ENCODE measurements at places on chromosomes 1 and 21. TPM values are rescaled to one million over a fixed set of nuclear protein-coding genes. Genes with fewer than 3 reads are reported as not detected.
A peak's percentile ranks its signal among the peaks of the same experiment; 100 is the strongest.

- DNase-seq, result peak; percentile 64
These were observed 476 bp downstream of the BATF3 start for GRCh38 chr1:212699104-212699624.

- no peak for DNase-seq
These were observed 235.4 kb downstream of the HMCN1 start for GRCh38 chr1:185969524-185969991.

DNA sequence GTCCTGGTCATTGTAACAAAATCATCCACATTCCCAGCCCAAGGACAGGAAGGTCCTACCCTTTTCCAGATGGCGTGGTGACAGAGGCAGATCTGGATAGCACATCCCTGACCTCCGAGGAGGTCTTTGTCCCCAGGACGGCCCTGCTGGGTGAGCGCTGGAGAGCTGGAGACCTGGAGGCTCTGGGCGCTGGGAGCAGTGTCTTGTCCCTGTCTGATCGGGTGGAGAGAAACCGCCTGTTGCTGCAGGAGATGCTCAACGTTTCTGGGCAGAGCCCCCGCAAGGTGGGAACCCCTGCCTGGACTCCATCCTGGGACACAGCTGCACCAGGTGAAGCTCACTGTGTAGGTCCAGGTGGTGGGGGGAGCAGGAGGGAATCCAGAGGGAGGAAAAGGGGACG is 4.1 kb downstream of the KIAA1614 start:
- no peak for DNase-seq

GRCh38 chr1:224592636-224593582 is 23.2 kb upstream of the CNIH3 start:
- no peak for DNase-seq

- DNase-seq, result no peak
These were observed 33.0 kb downstream of the HUNK start for GRCh38 chr21:31905503-31906451.

PLCH2 gene
- total RNA-seq, result 11.8 TPM

DNA sequence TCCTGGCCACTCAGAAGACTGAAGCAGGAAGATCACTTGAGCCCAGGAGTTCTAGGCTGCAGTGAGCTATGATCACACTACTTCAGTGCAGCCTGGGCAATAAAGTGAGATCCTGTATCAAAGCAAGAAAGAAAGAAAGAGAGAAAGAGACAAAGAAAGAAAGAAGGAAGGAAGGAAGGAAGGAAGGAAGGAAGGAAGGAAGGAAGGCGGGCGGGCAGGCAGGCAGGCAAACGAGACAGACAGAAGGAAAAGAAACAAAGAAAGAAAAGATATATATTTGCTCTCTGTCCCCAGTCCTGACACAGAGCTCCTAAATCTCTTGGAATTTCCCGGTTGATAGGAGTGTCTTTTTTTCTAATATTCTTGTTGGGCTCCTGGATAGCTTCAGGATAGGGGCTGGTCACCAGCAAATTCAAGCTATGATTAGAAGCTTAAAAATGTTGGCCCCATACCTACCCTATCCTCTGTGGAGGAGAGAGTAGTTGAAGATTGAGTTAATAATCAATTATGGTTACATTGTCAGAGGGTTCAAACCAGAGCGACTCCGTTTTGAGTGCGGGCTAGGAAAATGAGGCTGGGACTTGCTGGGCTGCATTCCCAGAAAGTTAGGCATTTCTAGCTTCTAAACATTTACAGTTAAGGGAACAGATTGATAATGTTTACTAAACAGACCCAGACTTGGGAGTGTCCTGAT is 3.3 kb upstream of the MIGA1 start:
- no peak for DNase-seq

GRCh38 chr1:172398970-172399755 is 21.3 kb upstream of the C1orf105 start:
- peak; percentile 31 for DNase-seq

DNA sequence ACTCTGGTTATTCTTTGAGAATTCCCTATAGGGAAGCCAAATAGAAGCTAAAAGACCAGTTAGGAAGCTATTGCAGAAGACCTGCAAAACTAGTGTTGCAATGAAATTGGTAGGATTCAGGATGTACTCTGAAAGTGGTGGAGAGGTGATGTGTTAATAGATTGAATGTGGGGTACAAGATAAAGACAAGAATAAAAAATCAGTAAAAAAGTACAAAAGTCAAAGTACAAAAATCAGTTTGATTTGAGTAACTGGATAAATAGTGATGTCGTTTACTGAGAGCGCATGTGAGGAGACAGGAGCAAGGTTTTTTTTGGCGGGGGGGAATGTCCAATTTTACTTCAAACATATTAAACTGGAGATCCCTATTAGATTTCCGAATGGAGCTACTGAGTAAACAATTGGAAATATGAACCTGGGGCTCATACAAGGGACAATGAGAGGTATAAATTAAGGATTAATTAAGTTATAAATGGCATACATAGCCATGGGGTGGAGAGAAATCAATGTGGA is 2.5 kb upstream of the DCAF8 start:
- DNase-seq, result no peak

DNA sequence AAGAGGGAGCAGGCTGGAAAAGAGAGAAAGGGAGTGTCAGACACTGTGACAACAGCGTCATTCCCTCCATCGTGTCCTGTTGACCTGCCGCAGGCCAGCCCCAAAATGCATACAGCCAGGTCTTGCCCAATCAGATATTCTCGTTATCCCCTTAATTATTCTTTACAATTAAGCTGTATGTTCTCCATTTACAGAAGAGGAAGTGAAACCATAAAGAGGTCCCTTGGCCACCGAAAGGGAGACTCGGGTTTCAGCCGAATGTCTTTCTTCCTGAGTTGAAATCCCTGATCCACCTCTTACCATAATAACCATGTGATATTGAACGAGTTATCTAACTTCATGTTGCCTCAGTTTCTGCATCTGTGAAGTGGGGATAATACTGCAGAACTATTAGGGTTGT is 70.5 kb downstream of the IGSF21 start:
- DNase-seq, result no peak

PLA2G2C gene
- total RNA-seq, result not detected

DVL1 gene
- total RNA-seq, result 30.7 TPM

OLIG2 gene
- not detected for total RNA-seq

GRCh38 chr1:114189398-114189797 is 35.7 kb upstream of the SYT6 start:
- DNase-seq, result no peak

GRCh38 chr1:61255358-61255703 is 173.0 kb downstream of the NFIA start:
- DNase-seq, result no peak
